ENCODE measurements at places on chromosomes 6 and 20.

DNA sequence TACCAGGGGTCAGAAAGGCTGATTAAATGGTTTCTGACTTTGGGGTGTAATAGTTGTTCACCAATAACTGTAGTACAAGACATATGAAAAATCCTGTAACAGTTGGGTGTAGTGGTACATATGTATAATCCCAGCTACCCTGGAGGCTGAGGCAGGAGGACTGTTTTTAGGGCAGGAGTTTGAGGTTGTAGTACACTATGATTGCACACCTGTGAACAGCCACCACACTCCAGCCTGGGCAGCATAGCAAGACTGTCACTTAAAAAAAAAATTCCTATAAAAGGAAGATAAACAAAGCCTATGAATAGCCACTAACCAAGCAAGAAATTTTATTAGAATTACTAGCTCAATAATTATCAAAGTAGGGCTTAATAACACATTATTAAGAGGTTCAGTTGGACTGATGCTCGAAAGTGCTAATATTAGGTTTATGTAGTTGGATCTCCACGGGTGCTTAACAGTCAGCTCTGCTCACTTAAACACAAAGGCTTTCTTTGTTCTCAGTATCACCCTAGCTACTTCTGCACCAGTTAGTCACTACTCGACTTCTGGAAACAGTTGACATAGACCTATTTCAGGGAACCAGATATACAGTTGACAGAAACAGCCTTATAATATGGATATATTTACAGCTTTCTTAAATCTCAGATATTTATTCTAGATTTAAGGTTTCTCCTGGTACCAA is 113.0 kb downstream of the MTFR2 start:
- no peak for DNase-seq

- peak; percentile 65 for DNase-seq
Measured at GRCh38 chr6:161439093-161439492, 165.2 kb upstream of the AGPAT4 start.

GRCh38 chr20:11748436-11748835 is 169.3 kb upstream of the BTBD3 start:
- no peak for DNase-seq

GRCh38 chr6:155077784-155078183 is 82.7 kb downstream of the TIAM2 start:
- DNase-seq = no peak

DNA sequence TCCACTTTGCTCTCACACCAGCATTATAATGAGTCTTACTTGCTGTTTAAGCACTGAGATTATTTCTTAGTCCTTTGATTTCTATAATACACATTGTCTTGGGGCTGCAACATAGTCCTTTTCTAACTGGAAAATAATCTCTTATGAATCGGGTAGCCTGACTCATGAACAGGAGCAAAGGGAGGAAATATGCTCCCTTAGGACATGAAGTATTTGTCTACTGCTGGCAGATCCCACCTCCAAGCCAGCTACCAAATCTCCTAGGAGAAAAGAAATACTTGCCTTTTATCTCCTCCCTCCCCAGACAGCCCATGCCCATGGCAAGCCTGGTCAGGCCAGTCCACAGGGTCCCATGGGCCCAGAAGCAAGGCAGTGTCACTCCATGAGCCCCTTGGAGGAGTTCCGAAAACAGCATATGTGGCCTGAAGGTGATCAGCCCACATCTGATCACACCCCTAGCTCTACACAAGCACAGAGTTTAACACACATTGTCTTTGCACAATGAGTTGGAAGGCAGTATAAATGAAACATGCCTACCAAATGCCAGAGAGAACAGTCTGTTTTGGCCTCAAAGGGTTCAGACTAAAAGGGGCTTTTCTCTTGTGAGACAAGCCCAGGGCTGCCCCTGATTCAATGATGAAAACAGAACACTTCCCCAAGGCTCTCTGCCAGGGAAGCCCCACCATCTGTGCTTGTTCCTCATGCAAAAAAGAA is 37.1 kb upstream of the SLC4A11 start:
- DNase-seq = no peak

GRCh38 chr6:129280749-129281148 is 397.8 kb downstream of the LAMA2 start:
- DNase-seq = no peak

All from Panc1 (cell line).